ENCODE measurements at places on chromosomes 4 and X.

DNA sequence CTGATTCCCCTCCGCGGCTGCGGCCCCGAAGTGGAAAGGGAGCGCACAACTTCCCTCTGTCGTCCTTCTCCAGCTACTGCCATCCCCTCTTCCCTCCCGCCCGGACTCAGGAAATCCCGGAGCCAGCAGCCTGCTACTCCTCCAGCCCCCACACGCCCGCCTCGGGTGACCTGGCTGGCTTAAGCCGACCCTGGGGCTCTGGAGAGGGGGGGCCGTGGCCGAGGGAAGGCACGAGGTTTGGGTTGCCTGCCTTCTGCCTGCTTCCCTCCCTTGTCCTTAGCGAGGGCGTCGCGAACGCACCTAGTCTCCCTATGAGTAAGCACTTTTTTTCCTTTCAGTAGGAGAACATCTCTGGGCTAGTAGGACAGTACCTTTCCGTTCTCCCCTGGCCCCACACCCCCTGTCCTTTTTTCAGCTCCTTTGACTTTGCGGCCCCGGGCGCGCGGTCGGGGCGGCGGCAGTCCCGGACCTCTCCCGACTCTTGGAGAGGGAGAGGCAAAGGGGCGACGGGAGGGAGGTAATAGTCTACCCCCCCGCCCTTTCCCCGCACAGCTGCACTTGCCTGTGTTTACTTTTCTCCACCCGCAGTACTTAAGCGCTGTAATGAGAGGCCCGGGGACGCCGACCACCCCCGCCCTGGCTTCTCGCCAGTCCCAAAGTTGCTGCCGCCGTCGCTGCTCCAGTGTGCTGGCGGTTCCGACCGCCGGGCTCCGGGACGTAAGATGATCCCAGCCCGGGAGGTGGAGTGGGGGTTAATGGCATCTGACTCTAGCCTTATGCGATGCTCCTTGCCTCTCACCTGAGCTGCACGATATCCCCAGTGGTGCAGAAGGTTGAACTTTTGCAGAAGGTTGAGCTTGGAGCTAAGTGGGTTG, 868 bp downstream of the PLS3 start:
- no peak for DNase-seq

DNA sequence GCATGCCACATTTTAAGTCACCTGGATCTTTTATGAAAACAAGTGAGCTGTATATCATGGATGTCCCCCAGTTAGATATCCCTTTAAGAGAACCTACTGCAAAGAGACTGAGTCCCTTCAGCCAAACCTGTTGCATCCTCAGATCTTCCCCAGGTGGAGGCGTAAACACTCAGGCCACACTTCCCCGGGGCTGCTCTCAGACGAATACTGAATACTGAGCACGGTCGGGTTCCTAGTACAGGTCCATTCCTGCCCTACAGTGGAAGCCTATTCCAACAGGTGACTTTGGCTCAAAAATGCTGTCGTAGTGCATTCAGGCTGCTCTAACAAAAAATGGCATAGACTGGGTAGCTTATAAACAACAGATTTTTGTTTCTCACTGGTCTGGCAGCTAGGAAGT, 320.2 kb upstream of the CLNK start:
- DNase-seq = no peak

GRCh38 chrX:71823391-71824057, 60.4 kb downstream of the CXorf49B start:
- DNase-seq = no peak

- no peak for DNase-seq
Observed at GRCh38 chrX:44972132-44972531, 99.1 kb downstream of the KDM6A start.

- peak; percentile 30 for DNase-seq
Observed at GRCh38 chr4:107721436-107722100, 1.5 kb upstream of the PAPSS1 start.

GRCh38 chr4:56086073-56086541, 137.4 kb downstream of the CEP135 start:
- DNase-seq = no peak

DNA sequence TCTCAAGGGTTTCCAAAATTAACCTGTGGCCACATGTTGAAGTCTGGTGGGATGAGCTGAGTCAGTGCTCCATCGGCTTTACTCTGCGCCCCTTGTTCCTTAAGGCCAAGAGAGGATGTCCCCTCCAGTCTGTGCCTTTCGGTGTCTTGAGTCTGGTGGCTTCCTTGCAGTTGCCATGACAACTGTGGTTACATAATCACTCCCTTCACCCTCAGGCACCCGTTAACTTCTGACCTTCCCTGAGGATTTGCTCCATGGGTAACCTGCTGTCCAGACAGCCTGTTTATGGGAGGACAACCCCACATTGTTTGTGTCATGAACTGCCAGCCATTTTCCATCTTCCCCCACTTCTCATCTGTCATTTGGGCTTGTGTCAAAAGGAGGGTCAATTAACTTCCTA, 401.1 kb upstream of the LCORL start:
- no peak for DNase-seq

GRCh38 chr4:119025420-119025819, 110.2 kb upstream of the MYOZ2 start:
- no peak for DNase-seq

DNA sequence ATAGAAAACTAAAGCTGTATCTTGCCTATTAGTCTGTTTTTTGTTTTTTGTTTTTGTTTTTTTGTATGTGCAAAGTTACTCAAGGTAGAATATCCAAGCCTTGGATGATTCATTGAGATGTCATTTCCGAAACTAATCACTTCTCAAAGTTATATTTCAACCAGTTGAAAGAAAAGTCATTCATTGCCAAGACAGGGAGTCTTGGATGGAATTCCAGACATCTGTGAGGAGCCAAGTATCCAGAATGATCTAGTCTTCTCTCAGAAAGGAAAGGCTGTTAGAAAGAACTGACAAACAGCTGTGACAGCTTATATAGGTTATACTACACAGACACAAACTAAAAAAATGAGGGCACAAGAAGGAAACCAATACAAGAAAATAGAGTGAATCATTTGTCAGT, 141.1 kb upstream of the NDST3 start:
- DNase-seq = no peak

GRCh38 chr4:14359991-14360390, 642.3 kb upstream of the CPEB2 start:
- no peak for DNase-seq

DNA sequence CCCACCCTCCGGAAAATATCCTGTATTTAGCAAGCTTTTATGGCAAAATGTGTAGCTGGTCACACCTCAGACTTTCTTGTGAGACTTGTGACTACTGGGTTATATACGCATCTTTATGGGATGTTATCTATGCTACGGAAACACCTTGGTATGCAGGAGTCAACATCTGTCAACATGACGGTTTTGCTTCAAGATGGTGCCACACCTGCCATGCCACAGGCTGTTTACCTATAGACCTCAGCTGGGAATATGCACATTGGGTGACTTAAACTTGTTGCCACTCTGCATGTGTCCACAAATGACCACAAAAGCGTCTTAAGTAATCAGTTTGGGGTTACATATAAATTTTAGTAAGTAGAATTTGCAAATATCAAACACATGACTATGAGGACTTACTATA, 192.3 kb upstream of the ATP6AP2 start:
- DNase-seq = no peak

All from stimulated activated CD8-positive, alpha-beta memory T cell treated with anti-CD3 and anti-CD28 coated beads, Interleukin-4, amount 100 ng/mL, for 4 hours (primary cell).